ENCODE measurements at places on chromosomes 3 and 15.

- no peak for DNase-seq
Measured at GRCh38 chr3:172467170-172467824, 19.0 kb upstream of the GHSR start.

GRCh38 chr3:81859524-81859923 is 98.1 kb upstream of the GBE1 start:
- no peak for DNase-seq

DNA sequence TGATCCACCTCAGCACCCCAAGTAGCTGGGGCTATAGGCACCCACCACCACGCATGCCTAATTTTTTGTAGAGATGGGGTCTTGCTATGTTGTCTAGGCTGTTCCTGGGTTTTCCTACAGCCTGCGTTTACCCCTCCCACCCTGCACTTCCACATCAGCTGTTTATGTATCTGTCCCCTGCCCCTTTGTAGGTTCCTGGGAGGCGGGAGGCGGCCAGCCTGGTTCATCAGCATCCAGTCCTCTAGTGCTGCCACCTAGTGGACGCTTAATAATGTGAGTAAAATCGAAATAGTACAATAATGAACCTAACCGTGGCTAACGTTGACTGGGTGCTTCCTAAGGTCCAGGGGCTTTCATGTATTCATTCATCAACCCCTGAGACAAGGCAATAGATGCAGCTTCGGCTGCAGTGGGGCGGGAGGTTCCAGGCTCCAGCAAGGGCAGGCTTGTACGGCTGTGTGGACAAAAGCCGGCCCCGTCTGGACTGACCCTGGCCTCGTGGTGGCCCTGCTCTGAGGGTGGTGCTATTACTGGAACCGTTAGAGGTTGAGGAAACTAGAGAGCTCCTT is 1.2 kb upstream of the LCTL start:
- peak; percentile 29 for DNase-seq

DNA sequence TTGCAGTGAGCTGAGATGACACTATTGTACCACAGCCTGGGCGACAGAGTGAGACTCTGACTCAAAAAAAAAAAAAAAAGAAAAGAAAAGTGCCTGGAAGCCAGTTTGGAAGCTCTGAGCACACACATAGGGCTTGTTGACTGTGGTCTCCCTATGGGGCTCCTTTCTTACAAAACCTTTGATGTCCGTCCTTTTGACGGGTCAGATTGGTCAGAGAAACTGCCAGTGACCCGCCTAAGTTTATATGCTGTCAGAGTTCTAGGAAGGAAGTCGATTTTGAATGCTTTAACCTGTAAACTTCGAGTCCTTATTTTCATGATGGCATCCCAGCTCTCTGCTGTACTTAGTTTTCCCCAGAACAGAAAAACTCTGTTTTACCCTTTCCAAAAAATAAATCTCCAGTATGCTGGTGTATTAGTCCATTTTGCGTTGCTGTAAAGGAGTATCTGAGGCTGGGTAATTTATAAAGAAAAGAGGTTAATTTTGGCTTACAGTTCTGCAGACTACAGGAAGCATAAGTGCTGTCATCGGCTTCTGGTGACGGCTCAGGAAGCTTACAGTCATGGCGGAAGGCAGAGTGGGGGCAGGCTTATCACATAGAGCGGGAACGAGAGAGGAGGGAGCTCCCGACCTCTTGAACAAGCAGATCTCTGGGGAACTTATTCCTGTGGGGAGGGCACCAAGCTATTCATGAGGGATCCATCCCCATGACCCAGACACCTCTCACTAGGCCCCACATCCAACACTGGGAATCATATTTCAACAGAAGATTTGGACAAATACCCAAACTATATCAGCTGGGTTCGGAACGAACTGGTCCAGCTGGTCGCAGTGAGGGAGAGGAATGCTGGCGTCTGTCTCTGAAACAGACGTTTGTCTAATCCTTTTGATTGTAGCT is 72.3 kb downstream of the LMLN start:
- no peak for DNase-seq

DNA sequence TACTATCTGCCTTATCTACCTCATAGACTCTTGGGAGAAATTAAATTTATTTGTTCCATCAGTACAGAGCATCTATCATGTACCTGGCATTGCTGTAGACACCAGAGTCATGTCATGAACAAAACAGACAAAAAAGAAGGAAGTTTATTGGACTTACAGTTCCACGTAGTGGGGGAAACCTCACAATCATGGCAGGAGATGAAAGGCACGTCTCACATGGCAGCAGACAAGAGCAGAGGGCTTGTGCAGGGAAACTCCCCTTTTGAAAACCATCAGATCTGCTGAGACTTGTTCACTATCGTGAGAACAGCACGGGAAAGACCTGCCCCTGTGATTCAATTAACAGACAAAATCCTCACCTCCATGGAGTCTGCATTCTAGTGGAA is 25.6 kb upstream of the ACAP2 start:
- no peak for DNase-seq

DNA sequence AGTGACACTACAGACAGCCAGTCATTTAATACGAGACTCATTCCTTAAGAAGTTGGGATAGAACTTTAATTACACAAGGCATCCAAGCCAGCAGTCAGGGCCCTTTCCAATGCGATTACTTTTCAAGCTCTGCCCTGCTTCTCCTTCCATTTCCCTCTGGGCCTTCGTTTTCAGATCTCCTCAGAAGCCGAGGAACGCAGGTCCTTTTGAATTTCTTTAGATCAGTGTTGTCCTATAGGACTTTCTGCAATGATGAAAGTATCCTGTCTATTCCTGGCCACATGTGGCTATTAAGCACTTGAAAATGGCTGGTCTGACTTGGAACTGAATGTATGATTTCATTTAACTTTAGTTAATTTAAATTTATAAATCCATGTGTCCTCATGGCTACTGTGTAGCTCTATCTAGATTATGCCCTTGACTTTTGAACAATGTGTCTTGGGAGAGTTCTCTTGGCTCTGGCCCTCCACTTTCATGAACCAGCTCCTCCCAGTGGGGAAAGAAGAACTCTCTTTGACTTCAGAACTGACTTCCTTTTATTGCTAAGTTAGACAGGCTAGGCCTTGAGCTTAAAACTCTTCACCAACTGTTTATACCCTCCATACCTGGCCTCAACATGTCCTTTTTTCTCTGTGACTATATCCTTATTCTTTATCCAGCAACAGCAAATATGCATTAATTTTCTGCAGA is 22.6 kb downstream of the TGFBR2 start:
- no peak for DNase-seq

GRCh38 chr3:4471907-4472306 is 4.8 kb upstream of the SUMF1 start:
- no peak for DNase-seq

DNA sequence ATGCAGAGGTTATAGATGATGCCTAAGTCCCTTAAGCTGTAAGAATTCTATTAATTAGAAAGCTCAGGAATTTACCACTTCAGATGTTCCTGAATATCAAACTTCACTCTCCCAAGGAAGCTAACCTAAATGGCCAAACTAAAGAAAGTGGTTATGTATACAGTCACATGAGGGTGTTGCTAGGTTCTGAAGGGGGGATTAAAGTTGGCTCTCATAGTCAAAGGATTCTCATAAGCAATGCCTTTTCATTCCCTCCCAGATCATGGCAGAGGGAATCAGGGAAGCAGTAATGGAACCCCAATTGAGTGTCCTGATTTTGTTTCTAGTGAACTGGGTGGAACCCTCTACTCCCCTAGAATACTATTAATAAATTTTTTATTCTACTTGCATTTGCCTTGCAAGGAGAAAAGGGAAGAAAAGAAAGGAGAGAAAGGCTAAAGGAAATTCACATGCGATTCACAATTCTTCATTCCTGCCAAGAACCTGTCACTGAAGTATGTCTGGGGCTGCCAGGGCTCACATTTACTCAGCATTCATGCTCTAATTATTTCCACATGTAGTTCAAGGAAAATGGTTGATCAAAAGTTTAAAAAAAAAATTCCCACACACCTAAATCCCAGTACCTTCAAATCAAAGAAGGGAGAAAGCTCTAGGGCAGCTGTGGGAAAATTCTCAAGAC is 25.1 kb downstream of the FSTL1 start:
- no peak for DNase-seq

DNA sequence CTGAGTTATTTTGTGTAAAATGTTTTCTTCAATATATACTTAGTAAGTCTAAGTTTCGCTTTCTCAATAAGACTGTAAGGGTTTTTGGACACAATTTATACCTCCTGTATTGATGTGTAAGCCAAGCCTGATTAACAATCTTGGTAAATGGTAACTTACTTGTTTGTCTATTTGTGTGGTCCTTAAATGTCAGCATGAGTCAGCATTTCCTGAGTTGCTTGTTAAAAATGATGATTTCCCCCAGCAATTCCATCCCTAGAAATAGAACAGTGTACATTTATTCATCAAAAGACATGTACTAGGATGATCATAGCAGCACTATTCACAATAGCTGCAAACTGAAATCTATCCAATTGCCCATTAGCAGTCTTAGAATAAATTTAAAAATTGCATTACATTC is 53.4 kb upstream of the LRIG1 start:
- DNase-seq = no peak

- no peak for DNase-seq
Measured at GRCh38 chr3:71851878-71852277, 66.9 kb upstream of the PROK2 start.

- DNase-seq = no peak
Measured at GRCh38 chr3:192957441-192958021, 39.9 kb upstream of the MB21D2 start.

DNA sequence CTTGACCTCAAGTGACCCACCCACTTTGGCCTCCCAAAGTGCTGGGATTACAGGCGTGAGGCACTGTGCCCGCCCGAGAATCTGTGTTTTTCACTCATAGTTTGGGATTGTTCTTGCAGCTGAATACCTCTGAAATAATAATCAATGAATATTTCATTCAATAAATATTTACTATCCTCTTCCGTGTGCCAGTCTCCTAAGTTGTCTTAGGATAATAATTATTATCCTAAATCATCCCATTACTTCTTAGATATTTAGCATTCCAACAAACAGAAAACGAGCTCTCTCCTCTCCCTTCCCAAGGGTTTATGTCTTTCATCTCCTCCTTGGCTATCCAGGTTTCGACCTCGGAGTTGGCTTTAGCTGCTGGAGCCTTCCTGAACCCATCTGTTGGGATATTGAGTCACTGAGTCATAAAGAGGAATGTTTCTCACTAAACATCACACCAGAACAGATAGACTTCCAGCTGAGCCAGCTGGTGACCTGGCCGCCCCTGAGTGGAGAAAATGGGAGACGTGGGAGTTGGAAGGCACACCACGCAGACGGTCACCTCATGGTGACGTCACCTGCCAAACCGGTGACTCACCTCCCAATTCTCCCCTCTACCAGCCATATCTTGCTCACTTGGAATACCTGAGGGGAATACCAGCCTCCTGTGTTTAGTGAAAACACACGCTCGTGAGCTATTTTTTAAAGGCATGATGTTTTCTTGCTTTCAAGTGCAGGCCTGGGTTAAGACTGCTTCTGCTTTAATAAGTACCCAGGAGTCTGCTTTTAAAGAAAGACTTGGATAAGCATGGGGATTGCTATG is 43.9 kb downstream of the BHLHE40 start:
- DNase-seq = no peak

- no peak for DNase-seq
Measured at GRCh38 chr15:73982222-73982962, 9.7 kb downstream of the STOML1 start.

- no peak for DNase-seq
Measured at GRCh38 chr3:24086617-24087404, 141.7 kb downstream of the NR1D2 start.

DNA sequence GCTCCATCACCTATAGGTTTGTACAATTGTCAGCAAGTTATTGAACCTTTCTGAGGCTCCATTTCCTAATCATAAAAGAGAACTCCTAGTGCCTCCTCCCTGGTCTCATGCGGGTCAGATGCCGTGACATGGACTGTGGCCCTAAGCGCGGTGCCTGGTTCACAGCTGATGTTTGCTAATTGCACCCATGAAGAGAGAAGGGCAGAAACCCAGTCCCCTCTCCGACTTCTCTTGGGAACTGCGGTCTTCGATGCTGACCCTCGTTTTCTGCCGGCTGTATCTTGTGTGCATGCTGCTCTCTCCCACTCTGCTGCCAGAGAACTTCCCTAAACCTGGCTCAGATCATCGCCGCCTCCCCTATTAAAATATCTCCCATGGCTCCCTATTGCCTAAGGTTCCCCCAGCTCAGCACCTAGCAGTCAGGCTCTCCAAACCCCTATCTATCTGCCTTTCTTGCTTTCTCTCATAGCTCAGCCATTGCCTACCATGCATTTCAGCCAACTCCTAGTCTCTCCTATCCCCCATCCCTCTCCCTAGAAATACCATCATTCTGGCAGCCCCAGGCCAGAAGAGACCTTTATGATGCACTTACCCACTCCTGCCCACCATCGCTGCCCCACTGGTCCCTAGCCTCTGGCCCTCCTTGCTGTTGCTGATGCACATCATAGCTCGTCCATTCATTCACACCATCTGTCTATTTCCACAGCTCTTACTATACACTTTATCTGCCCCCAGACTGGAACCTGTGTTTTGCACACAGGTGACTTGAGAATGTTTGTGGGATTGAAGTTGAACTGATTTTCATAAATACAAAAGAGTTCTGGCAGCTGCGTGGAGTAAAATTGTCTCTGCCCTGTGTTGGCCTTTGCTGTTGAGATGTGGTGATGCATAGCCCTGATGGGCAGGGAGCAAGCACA is 6.6 kb downstream of the ISG20 start:
- no peak for DNase-seq

- DNase-seq = no peak
Measured at GRCh38 chr3:185733980-185734724, 90.7 kb downstream of the IGF2BP2 start.

GRCh38 chr15:43483297-43484128 is 9.4 kb downstream of the TP53BP1 start:
- DNase-seq = peak; percentile 36

DNA sequence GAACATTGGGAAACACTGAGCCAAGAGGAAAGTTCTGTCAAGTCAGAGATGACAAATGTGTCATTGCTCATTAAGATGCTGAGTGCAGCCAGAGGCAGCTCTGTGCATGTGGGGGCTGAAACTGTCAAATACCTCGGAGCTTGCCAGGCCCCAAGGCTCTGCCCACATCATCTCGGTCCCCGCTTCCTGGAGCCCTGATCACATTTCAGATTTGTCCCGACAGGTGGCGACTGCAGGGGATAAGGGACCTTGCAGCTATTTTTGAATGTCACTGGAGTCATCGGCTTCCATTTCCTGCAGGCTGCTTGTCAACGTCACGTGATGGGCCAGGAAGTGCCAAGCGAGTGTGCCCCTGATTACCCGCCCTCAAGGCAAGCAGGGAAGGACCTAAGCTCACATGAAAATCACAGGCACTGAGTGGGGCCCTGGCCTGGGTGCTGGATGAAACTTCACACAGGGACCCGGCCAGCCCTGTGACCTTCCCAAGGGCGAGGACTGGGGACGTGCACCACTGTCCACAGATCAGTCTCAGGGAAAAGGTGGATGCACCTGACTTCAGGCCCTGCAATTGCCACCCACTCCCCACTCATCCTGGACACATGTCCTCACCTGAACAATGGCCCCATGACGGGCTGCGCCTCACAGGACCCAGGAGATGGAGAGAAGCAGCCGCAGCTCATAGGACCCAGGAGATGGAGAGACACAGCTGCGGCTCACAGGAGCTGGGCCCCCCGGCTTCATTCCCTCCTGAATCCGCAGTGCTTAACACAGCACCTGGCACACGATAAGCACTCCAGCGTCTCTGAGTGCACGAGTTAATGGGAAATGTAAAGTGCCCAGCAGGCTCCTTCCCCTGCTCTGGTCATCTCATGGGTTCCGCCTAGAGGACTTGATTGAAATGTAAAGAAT is 73.4 kb downstream of the NUP210 start:
- peak; percentile 82 for DNase-seq

Data from CD4-positive, CD25-positive, alpha-beta regulatory T cell (primary cell).